ENCODE measurements at places on chromosomes 2 and 18.

- no peak for DNase-seq
Measured at GRCh38 chr2:222561817-222562645, 93.9 kb downstream of the FARSB start.

- DNase-seq, result no peak
Measured at GRCh38 chr2:203407496-203407895, 79.3 kb downstream of the ABI2 start.

GRCh38 chr2:86633155-86633651 is 9.5 kb upstream of the RNF103 start:
- no peak for DNase-seq

DNA sequence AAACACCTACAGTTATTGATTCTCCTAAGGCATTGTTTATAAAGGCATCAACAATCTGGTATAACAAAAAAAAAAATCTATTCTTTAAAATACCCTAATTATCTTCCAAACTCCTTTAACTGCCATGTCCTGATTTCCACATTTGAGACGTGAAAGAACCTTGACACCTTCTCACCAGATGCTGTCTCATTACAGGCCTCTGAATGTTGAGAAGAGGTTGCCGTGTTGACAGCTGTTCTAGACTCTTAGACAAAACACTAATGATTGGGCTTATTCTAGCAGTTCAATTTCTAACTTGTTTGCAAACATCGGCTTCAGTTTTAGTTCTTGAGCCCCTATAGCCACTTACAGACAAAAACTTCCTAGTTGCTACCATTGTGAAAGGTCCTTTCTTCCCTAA is 988.8 kb downstream of the LRP1B start:
- DNase-seq, result no peak

DNA sequence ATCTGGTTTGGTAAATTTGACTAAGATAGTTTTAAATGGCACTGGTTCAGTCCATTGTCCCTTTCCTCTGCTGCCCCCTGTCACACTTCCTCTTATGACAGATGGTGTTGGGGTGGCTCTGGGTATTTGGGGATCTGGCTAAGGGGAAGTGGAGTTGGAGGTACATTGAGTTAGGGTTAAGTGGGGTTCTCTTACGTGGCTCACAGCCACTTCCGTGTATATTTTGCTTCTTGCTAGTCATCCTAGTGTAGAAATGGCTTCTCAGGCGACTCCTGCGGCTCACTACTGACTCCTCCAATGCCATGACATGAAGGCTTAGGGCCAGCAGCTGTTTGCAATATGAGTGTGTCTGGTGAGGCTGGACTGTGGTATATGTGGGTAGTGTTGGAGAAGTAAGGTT is 187.0 kb downstream of the HAUS1 start:
- no peak for DNase-seq

GRCh38 chr2:11305958-11306357 is 38.5 kb downstream of the ROCK2 start:
- DNase-seq, result no peak

DNA sequence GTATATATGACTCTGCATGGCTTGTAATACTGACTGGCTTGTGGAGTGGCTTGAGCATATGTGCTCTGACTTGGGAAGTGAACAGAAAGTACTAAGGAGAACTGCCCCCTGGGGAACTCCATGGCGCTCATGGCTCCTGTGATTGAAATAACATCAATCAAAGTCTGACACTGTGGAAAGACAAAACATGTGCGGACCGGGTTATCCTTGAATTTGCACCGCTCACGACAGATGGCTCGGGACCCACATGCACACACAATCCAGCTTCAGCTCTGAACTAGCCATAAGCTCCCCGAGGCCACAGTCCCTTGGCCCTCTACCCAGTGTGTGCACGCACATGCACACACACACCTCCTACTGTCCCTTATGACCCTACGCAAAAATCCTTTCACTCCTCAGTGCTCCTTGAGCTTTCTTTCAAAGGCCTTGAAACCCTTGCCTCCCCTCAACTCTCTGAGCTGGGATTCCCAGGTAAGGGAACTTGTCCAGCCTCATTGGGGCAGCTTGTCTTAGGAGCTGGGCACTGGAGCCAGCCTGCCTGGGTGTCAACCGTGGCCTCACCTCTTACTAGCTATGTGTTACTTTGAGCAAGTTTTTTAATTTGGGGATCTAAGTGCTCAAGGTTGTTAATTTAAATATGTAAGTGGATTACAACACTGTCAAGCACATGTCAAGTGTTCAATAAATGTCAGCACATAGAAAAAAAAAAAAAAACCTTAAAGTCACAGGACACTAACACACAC is 43.6 kb downstream of the MRPS5 start:
- DNase-seq, result no peak

- no peak for DNase-seq
Measured at GRCh38 chr2:191439481-191439880, 194.3 kb downstream of the MYO1B start.

DNA sequence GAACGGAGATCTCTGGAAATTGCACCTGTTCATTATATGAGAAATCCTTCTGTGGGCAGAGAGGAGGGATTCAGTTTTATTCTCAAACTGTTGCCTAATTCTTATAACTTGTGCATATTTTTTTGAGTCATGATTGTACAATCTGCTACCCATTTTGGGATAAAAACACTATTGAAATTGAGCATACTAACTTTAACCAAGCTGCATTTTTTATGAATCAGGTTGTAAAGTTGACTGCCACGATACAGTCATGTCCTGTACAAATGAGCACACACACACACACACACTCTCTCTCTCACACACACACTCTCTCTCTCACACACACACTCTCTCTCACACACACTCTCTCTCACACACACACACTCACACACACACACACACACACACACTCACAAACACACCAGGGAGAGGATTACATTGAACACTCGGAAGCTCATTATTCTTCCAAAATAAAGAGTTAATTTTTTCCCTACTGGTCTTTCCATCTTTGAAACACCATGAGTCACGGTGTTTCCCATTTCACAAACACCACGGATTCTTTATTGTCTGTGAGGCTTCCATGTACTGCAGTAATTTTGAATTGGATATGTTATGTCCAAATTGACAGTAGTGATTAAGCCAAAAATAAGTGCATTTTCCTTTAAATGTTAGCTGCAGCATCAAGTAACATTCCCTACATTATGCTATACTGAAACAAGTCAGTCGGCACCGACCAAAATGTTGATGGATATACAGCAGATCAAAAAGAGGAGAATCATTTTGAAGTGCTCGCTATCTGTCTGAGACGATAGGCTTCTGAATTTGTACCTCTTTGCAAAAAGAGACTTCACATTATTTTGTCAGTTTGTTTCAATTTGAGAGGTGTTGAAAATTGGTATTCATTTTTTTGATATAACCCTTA is 216.9 kb downstream of the ARHGAP15 start:
- no peak for DNase-seq

- no peak for DNase-seq
Measured at GRCh38 chr2:144136297-144137010, 383.5 kb downstream of the ZEB2 start.

GRCh38 chr2:176284461-176285049 is 15.3 kb downstream of the MTX2 start:
- DNase-seq, result no peak

GRCh38 chr18:25621144-25621543 is 269.2 kb upstream of the ZNF521 start:
- no peak for DNase-seq

GRCh38 chr2:240396623-240397541 is 38.6 kb upstream of the GPC1 start:
- no peak for DNase-seq

- no peak for DNase-seq
Measured at GRCh38 chr2:235692671-235693171, 198.9 kb downstream of the AGAP1 start.
